A673 (cell line): ENCODE measurements at places on chromosomes 13 and 19. TPM values are rescaled to one million over a fixed set of nuclear protein-coding genes. Genes with fewer than 3 reads are reported as not detected.
A peak's percentile ranks its signal among the peaks of the same experiment; 100 is the strongest.

DNA sequence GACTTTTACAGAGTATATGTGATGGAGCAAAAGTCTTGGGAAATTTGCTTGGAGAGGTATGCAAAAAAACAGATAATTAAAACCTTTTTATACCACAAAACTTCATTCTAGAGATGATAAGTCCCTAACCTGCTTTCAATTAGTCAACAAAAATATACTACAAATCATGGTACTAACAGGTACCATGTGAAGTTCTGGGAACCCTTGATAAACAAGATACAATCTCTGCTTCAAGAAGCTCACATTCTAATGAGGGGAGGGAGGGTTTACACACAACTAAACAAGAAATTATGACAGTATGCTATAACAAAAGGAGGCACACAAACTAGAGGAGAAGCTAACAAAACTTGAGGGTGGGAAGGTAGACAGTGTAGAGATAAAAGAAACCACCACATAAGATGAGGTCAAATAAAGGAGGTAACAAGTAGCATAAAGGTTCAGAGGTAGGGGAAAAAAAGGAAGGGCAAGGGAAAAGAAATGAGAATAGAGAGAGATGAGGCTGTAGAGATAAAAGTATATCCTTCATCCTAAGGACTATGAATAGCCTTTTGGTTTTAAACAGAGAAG lies 91.4 kb downstream of the MYCBP2 start:
- DNase-seq = no peak

GRCh38 chr19:38082256-38083118 lies 141.5 kb downstream of the DPF1 start:
- no peak for DNase-seq

GRCh38 chr19:32324631-32325285 lies 20.7 kb upstream of the ZNF507 start:
- DNase-seq = no peak

- DNase-seq = peak; percentile 39
Observed at GRCh38 chr19:50764409-50764808, 5.9 kb upstream of the GPR32 start.

DNA sequence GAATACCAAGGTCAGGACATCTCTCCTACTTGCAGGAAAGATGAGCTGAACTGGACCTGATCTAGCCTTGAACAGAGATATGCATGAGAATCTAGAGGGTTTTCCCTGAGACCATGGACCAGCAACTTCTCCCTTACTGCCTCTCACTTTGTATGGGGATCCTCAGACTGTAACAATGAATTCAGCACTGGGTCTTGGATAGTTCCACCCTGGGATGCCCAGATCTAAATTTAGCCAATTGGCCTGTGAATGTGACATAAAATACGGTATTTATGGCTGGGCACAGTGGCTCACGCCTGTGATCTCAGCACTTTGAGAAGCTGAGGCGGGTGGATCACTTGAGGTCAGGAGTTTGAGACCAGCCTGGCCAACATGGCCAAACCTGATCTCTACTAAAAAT lies 15.3 kb upstream of the LILRA2 start:
- no peak for DNase-seq

GRCh38 chr13:99830931-99831330 lies 140.6 kb downstream of the ZIC5 start:
- no peak for DNase-seq

DNA sequence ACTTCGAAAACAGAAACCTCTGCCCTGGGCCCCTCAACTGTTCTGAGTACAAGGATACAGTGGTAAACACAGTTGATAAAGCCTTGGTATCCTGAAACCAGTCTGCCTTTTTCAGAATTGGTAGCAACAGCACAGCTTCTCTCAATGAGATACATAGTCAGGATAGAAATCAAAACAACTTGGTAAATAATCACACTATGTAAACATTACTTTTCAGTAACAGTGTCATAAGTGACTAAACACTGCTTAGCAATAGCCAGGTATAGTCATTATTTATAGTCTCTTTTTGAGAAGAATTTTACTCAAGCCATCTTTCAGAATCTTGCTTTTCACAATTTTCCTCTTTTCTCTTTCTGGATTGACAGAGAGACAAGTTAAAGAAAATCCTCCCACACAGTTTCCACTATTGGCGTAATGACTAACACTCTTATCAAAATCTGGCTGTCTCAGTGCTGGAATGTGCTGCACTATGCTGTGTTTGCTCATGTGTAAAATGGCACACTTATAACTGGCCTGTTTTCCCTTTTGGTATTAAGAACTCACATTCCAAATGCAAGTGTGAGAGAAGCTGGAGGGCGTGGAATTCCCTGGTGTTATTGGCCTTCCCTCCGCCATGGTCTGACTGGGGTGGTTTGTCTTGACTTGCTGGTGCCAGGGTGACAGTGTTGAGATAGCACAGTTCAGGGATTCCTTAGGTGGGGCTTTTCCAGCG lies 368.8 kb downstream of the TDRD3 start:
- peak; percentile 62 for DNase-seq

DNA sequence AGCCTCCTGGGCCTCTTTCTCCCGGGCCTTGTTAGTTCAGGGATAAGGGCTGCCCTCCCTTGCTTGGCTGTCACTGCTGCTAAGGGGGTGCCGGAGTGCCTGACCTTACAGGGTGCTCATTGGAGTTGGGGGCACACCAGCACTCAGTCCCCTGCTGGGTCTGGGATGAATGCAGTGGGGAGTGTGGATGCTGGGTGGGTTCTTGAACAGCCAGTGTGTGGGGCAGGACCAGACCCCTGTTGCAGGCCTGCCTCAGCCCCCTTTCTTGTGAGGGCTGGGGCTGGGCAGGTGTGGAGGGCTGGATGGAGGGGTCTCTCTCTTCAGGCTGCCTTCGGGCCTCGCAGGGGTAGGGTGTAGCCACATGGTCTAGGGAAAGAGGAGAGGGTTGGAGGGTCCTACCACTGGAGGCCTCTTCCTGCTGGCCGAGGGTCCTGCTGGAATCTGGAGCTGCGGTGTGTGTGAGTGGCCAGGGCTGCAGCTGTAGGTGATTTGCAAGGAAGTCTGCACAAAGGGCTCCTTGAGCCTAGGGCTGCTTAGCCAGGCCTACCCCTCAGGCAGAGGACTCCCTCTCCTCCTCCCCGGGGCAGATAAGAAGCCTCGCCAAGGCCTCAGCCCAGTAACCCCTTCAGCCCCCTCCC lies 3.2 kb downstream of the CEBPA start:
- no peak for DNase-seq

- DNase-seq = peak; percentile 91
Observed at GRCh38 chr19:3132971-3133792, 2.7 kb upstream of the GNA15 start.

- DNase-seq = no peak
Observed at GRCh38 chr19:1163283-1163933, 10.7 kb downstream of the SBNO2 start.

GRCh38 chr19:40369797-40370196 lies 20.2 kb downstream of the HIPK4 start:
- DNase-seq = no peak

GRCh38 chr19:926323-926588 lies 421 bp downstream of the ARID3A start:
- DNase-seq = no peak

- DNase-seq = no peak
Observed at GRCh38 chr13:93794197-93794885, 567.7 kb downstream of the GPC6 start.

- DNase-seq = no peak
Observed at GRCh38 chr13:19852766-19853165, 10.7 kb downstream of the ZMYM5 start.

- DNase-seq = no peak
Observed at GRCh38 chr13:33740134-33740538, 77.8 kb upstream of the RFC3 start.

DNA sequence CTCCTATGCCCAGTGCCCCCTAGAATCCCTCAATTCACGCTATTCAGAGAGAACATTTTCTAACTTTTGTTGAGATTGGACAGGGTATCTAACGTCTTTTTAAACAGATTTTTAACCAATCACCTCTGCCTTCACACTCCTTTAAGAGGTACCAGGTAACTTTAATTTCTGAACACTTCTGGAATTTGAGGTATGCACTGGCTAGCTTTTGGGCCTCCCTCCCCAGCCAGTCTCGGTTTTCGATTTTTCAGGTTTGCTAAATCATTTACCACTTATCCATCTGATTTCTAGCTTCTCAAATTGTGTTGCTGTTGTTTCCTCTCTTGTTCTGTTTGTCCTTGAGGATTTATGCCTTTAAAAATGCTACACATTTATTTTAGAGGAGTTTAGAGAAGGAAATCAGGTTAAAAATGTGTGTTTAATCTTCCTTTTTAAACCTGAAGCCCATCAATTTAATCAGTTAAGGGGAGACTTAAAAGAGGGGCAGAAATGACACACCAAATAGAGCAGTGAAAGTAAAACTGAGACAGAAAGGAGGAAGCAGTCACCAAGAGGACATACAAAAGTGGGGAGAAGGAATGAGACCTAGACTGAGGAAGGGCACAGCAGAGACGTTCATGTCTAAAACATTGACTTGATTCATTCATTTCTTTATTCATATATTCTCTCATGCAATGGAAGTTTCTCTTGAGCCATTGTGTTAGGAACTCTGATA lies 139.6 kb upstream of the HTR2A start:
- DNase-seq = no peak

DNA sequence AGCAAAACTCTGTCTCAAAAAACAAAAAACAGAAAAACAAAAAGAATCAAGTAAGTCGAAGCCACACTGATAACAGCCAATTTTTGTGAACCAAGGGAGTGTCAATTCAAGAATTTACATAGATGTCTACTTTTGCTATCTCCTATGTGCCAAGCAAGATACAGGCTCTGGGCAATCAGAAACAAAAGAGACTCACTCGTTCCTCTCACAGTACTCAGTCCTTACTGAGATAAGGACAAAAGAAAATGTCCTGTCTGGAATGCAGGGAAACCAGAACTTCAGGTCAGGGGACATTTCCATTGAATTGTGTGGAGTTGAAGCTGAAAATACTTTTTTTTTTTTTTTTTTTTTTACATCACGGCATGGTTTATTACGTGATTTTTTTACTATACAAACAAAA lies 53.0 kb downstream of the NLRP12 start:
- DNase-seq = no peak

DNA sequence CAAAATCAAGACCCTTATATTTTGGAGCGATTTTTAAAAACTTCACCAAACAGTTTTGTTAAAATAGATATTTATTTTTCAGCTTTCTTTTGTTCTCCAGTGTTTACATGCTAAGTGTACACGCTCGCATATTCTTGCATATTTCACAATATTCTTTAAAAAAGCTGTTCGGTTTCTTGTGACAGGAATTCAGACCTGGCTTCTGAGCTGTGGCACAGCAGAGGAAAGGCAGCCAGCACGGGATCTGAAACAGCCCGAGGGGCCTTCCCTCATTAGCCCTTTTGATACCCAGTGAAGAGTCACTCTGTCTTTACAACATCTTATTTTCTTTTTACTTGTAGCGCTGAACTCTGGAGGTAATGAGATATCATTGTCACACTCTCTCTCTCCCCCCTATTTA lies 234.0 kb downstream of the B3GLCT start:
- DNase-seq = no peak

Gene HSPH1
- 271 and 315 TPM in 2 replicates for total RNA-seq

Gene GRIN2D
- total RNA-seq = 10.4 and 11.4 TPM in 2 replicates

Gene PLVAP
- 0.24 TPM in 1 of 2 replicates, not detected in the other for total RNA-seq

Gene ZNF284
- 3.1 and 3.2 TPM in 2 replicates for total RNA-seq

Gene RGL3
- total RNA-seq = 0.28 TPM in 1 of 2 replicates, not detected in the other
